Fibroblast of the aortic adventitia (primary cell): ENCODE measurements at places on chromosomes 12 and 14. TPM values are rescaled to one million over a fixed set of nuclear protein-coding genes. Genes with fewer than 3 reads are reported as not detected.

GYS2 gene
- not detected in 2 replicates for total RNA-seq

FGF23 gene
- total RNA-seq, result not detected in 2 replicates

LRTM2 gene
- total RNA-seq, result not detected in 2 replicates

SYT1 gene
- 5.6 and 43.3 TPM in 2 replicates for total RNA-seq

KLRB1 gene
- total RNA-seq, result not detected in 2 replicates

MYO1H gene
- total RNA-seq, result not detected in 2 replicates

CLEC4D gene
- not detected in 2 replicates for total RNA-seq

GPR68 gene
- 1.3 and 17.1 TPM in 2 replicates for total RNA-seq

POTEG gene
- total RNA-seq, result not detected in 2 replicates

MANSC4 gene
- not detected in 2 replicates for total RNA-seq

BHLHE41 gene
- 2.3 and 9.2 TPM in 2 replicates for total RNA-seq

CPNE6 gene
- not detected in 2 replicates for total RNA-seq

EPYC gene
- not detected in 2 replicates for total RNA-seq

PCED1B gene
- total RNA-seq, result 0.27 TPM in 1 of 2 replicates, not detected in the other

DICER1 gene
- 46.6 and 106 TPM in 2 replicates for total RNA-seq

ADAMTS20 gene
- not detected in 2 replicates for total RNA-seq

RESF1 gene
- total RNA-seq, result 46.4 and 54.7 TPM in 2 replicates

NRIP2 gene
- total RNA-seq, result not detected in 2 replicates

PRPH gene
- total RNA-seq, result 0.18 and 0.33 TPM in 2 replicates

NFYB gene
- 20.2 and 43.7 TPM in 2 replicates for total RNA-seq

ANKRD9 gene
- total RNA-seq, result 16.2 and 37.5 TPM in 2 replicates

GPR65 gene
- total RNA-seq, result 0.09 TPM in 1 of 2 replicates, not detected in the other

EP400 gene
- 11.4 and 14.7 TPM in 2 replicates for total RNA-seq

SLC22A17 gene
- 9.6 and 13.4 TPM in 2 replicates for total RNA-seq

PLEKHG7 gene
- total RNA-seq, result not detected in 2 replicates

CAPS2 gene
- 12.9 and 18.1 TPM in 2 replicates for total RNA-seq

GLT8D2 gene
- total RNA-seq, result 46.0 and 55.3 TPM in 2 replicates

CEBPE gene
- not detected in 2 replicates for total RNA-seq

DCN gene
- 1,482 and 2,298 TPM in 2 replicates for total RNA-seq

LHX5 gene
- total RNA-seq, result not detected in 2 replicates

PMEL gene
- total RNA-seq, result 0.27 and 0.82 TPM in 2 replicates
